ENCODE measurements at places on chromosomes 1 and 21.

GRCh38 chr1:238139713-238140112 lies 249.0 kb upstream of the ZP4 start:
- no peak for DNase-seq

DNA sequence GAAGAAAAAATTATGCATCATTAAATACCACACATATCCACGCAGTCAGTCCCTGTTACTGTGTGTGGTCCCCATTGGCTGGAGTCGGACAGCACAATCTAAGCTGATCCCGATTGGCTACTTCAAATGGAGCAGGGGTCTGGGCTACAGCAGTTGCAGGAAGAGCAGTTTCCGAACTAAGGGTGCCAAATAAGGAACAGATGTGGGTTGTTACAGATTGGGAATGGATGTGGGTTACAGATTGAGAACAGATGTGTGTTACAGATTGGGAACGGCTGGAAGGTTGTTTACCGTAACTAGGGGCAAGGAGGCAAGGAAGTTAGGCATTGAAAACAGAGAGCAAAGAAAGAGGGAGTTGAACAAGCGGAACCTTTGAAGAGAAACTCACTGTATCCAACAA lies 19.9 kb downstream of the OR2L13 start:
- DNase-seq = no peak

GRCh38 chr1:203663294-203663693 lies 36.7 kb downstream of the ATP2B4 start:
- no peak for DNase-seq

- no peak for DNase-seq
These were observed 15.5 kb downstream of the TMEM59 start for GRCh38 chr1:54037476-54037875.

DNA sequence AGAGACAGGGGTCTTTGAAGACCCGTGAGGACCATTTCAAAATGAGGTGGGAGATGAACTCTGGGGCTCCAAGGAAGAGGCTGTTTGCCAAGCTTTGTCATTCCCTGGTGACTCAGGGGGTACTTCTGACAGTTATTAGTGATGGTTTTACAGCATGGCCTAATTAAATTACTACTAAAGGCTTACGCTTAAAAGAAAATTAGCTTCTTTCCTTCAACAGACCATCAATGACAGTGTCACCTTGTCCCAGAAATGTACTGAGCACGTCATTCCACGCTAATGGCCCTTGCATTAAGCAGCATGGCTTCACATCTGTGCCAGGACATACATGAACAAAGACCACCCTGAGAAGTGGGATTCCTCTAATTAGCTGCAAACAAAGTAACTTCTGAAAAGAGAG lies 5.1 kb upstream of the UTS2 start:
- DNase-seq = no peak

DNA sequence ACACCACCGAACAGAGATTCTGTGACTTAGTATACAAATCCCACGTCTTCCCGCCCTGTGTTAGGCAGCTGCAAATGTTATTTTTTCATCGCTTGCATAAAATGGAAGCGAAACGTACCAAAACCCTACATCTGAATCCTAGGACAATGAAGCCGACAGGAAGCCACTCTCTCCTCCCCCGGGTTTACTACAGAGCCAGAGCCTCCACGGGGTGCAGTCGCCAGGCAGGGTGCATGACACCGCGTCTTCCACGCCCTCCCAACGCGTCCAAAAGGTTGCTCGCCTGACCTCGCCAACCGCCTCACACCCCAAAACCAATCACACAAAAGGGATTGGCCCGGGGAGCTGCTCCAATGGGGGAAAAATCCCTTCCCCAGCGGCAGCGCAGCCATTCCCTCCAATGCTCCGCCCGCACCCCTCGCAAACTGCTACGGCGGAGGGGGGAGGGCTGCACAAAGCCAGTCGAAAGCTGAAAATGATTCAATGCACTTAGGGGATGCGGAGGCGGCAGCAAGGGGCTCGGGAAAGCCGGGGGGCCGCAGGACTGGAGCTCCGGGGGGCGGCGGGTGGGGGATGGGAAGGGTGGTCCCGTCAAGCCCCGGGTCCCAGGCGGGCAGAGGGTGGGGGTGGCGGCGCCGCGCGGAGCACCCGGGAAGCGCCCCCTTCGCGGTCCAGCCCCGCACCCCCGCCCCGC lies 701 bp downstream of the CEP170 start:
- peak; percentile 58 for DNase-seq

DNA sequence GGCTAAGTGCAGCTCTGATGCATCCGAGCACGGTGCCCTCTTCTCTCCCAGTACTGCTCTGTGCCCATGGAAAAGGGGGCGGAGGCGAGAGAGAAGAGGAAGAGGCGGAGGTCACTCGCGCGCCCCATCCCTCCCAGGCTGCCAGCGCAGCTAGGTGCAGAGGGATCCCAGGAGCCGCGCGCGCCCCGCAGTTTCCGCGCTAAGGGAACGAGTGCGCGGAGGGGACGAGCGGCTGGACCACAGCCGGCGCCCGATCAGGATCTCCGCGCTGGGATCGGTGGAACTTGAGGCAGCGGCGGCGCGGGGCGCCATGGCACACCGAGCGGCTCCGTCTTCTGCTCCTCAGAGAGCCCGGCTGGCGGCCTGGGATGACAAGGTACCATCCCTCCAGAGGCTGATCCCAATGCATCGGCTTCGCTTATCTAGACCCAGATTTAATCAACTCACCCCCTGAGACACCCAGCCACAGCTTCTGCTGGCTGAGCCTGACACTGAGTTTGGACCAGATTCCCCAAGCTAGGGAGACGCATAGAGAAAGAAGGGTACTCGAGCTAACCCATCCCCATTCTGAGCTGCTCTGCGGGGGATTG lies at the start of gene PTGFR:
PTGFR (plus strand) TSS at position 114 of the 590 bp plus-strand sequence. CDS start 1,770 bp downstream, outside the sequence.
- DNase-seq = peak; percentile 8

DNA sequence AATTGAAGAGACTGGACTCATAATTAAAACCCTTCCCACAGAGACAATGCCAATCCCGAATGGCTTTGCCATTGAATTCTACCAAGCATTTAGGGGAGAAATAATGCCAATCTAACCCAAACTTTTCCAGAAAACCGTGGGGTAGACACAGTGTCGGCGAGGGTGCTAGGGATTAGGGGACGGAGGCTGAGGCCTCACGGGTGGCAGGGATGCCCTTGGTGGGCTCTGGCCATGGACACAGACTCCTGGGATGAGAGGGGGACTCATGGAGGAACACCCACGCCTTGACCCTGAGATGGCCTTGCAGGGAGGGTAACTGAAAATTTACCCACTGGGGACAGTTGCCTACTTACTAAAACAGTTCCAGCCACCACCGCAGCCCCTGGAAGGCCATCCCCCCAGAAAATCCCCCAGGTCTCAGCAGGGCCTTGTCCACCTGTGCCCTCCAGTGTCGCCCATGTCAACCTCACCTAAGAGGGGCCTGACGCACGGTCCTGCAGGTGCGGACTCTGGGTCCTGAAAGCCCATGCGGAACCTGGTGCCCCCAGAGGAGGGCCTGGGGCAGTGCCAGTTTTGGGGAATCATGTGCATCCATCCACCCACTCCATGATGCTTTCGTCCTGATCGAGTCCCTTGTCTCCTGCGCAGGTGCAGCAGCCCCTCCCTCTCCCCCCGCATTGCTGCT lies 1.9 kb downstream of the KRTAP10-5 start:
- DNase-seq = no peak

GRCh38 chr1:208880433-208881100 lies 636.4 kb upstream of the PLXNA2 start:
- DNase-seq = no peak

DNA sequence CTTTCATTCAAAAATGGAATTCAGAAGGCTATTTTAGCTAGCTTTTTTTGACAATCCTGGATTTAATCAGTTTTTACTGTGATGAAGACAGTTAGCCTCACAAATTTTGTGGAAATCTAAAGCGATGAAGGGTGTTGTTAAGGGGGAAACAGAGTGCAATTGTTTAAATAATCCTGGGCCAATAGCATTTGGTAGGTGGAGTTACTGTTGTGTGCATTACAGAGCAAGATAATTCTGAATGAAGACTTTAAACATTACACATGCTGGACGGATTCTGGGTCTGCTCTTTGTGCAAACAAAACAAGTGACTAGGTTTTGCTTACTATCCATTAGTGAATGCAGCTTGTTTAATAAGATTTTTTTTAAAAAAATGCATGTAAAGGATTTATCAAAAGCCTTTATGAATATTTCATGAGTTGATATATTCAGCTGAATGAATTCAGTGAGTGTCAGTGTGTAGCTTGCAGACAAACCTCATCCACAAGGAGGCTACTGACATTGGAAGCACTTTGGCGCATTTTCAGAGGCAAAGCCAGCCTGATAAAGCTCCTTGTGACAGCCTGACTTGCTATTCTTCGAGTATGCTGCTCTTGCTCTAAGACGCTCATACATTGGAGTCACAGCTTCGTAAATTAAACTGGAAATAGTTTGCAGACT lies 199.6 kb downstream of the PDE4B start:
- no peak for DNase-seq

- no peak for DNase-seq
These were observed 38.5 kb upstream of the PDE9A start for GRCh38 chr21:42614811-42615351.

- DNase-seq = no peak
These were observed 14.9 kb downstream of the MAP7D1 start for GRCh38 chr1:36170643-36171412.

- DNase-seq = no peak
These were observed 336.9 kb downstream of the KCNT2 start for GRCh38 chr1:196271212-196271947.

GRCh38 chr1:116994411-116994810 lies 7.1 kb upstream of the CD101 start:
- DNase-seq = no peak

DNA sequence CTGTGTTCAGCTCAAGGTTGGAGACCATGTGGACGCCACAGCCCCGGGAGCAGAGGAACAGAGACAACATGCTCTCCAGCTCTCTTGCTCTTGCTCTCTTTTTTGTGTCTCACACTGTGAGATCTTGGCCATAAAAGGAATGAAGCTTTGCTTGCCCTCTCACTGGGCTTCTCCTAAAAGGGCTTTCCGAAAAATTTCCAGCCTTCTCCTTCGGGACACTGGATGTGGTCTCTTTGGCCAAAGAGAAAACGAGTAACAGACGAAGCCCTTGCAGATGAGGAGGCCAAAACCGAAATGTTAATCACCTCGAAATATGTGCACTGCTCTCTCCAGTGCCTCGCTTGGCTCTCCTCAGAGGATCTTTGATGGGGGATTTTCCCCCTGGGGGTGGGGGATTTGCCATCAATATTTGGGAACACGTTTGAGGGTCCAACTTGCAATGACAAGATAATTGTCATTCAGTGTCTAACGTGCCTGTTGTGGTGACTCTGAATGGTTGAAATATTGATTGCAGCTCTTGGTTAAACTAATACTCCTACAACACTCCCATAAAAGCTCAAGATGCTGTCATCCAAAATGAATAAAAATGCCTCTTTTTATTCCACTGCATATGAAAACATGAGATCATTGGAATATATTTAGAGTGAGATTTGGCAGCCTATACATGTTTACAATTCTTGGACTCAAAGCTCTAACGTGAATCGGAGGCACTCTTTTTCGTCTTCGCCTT lies 68.6 kb upstream of the ANGPTL1 start:
- no peak for DNase-seq

- DNase-seq = no peak
These were observed 145.4 kb downstream of the C1orf21 start for GRCh38 chr1:184532199-184532598.

DNA sequence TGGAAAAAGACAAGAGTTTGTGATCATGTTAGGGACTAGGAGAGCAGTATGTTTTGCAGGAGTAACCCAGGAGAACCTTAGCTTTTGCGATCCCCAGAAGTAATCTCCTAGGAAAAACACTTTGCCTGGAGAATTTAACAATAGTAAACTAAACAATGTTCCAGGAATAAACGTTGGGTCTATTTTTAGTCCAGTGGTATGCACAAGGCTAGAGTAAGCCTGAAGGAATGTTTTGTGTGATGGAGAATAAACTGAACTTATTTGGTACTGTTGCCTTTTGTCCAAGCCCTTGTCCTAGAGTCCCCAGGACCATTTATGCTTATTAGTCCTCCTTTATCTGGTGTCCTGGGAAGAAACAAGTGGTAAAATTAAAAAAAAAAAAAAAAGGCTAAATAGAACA lies 28.7 kb upstream of the RGS5 start:
- no peak for DNase-seq

GRCh38 chr1:89130716-89131115 lies 4.8 kb upstream of the GBP2 start:
- DNase-seq = no peak
